ENCODE measurements at places on chromosomes 12 and 14.
A peak's percentile ranks its signal among the peaks of the same experiment; 100 is the strongest.

GRCh38 chr12:64656429-64656828, 46.1 kb downstream of the RASSF3 start:
- DNase-seq, result peak; percentile 80

DNA sequence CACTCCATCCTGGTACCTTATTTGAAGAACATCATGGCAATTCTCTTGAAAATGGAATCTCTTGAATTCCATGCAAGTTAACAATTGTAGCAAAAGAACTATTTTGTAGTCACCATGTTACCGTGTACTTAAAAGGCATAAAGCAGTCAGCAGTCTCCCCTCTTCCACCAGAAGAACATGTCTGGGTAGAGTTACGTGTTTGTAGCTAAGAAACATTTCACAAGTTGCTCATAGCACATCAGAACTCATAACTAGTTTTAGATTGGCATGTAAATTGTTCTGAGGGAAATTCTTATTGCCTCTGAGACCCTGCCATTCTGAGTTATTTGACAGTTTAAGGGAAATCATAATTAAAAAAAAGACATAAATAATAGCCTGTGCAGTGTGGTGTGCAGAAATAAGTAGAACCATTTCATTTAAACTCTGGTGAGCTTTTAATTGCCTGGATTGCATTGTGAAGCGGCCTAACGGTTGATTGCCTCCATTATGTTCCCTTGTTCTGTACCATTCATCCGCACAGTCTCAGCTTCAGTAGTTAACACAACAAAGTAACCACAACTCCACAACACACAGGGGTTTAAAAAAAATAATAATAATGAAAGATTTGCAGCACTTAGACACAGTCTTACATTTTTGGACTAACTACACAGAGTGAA, 2.6 kb downstream of the LMO3 start:
- DNase-seq, result no peak

GRCh38 chr12:15774819-15775218, 14.4 kb downstream of the EPS8 start:
- DNase-seq, result no peak

GRCh38 chr14:95533822-95534221, 1.0 kb upstream of the GLRX5 start:
- DNase-seq, result peak; percentile 26

DNA sequence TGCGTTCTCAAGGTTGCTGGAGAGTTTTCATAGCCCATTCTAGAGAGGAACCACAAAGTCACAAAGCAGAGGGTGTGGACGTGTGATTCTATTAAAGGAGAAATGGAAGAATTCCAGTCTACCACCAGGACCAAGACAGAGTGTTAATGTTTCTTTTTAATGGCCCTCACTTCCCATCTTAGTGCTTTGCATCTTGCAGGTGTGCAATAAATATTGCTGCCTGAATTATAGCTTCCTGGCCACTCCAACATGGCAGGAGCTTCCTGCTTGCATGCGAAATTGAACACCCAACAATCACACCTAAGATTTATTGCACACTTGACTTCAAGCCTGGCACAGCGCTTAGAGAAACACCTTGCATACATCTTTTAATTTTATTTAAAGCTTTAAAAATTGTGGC, 22.4 kb upstream of the PPP1CC start:
- no peak for DNase-seq

DNA sequence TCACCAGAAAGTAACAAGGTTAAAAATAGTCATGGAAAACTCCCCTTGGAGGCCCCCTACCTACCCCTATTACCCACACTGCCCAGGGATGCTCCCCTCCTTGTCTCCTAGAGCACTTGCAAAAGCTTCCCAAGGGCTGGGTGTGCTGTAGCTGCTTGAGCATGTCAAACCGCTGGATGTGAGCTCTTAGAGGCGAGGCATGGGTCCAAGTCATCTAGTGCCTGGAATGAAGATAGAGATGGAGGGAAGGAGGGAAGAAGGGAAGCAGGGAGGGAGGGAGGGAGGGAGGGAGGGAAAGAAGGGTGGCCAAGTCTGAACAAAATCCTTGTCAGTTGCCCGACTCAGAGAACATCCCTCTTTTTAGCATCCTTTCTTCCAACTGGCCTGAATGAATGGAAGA, 43.1 kb downstream of the LTBP2 start:
- no peak for DNase-seq

- peak; percentile 70 for DNase-seq
Observed at GRCh38 chr12:52221912-52222457, 11.1 kb upstream of the KRT7 start.

DNA sequence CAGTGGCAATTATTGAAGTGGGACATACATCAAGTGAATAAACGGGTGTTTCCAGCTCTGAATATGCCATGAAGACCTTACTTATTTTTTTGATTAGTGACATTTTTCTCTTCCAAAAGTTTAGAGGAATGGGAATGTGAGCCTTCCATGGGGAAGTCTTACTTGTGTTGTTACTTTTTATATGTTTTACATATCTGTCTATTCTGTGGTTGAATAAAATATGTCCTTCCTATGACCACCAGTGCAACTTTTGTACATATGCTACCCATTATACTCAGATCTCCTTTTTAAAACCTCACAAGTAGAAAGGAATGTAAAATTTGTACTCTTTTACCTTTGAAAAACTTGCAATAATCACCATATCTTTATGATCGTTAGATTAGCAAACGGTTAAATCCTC, 132.7 kb downstream of the MSRB3 start:
- no peak for DNase-seq

Measured in mesendoderm (in vitro differentiated cells).